ENCODE measurements at places on chromosomes 1 and 21.

GRCh38 chr21:36386031-36386642 is 945 bp downstream of the CHAF1B start:
- no peak for DNase-seq

- DNase-seq = no peak
Measured at GRCh38 chr1:115300087-115300876, 37.8 kb downstream of the NGF start.

GRCh38 chr1:9101510-9102146 is 27.3 kb downstream of the GPR157 start:
- DNase-seq = peak; percentile 64

DNA sequence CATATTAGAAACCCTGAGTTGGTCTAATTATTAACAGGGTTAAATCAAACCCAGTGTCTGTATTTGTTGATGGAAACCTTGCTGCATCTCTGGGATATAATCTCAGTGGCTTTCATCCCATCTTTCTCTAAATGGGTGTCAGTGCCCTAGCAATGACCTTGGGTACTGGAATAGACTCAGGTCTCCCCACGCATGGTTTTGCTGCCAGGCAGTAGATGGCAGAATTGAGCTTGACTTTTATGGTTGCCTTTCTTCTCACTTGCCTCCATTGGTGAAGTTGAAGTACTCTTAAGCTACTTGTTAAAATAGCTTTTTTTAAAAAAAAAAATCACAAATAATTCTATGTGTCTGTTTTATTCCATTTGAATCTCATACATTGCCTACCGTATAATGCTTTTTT is 81.8 kb upstream of the HMCN1 start:
- DNase-seq = no peak

DNA sequence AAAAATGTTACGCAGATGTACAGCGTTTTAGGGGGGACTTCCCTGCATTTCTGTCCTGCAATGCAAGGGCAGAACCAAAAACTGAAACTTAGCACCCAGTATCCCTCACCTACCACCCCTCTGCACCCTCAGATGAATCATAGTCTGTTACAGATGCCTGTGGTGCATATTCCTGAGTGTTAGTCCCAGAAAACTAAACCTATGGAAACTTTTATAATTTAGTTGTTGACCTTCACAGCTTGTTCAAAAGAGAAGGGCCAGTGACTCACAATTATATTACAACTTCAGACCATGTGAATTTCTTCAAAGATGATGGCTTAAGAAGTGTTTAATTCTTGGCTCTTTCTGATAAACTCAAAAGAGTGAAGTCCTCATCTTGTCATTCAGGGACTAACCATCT is 5.8 kb downstream of the PTGER3 start:
- no peak for DNase-seq

GRCh38 chr1:222250376-222250775 is 297.5 kb downstream of the HHIPL2 start:
- DNase-seq = no peak
